ENCODE measurements at places on chromosomes 13 and 19.
A peak's percentile ranks its signal among the peaks of the same experiment; 100 is the strongest.

- DNase-seq = no peak
Observed at GRCh38 chr13:51297556-51297955, 41.9 kb upstream of the SERPINE3 start.

- no peak for DNase-seq
Observed at GRCh38 chr19:49359851-49360820, 2.1 kb downstream of the TEAD2 start.

GRCh38 chr19:4007021-4007835 is at the start of gene PIAS4:
PIAS4 (plus strand) TSS chr19:4007736; CDS start chr19:4007761, 25 bp downstream.
- peak; percentile 95 for DNase-seq

DNA sequence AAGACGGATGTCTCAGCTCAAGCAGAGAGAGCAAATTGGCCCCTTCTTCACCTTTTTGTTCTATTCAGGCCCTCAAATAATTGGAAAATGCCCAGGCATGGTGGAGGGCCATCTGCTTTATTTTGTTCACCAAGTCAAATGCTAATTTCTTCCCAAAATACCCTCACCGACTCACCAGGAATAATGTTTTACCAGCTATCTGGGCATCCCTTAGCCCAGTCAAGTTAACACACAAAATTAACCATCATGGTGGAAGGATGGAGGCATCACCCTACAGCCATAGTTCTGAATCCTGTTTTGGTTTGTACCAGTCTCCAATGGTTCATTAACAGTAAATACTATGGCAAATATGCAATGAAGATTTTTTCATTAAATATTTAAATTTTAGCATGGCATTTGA is 51.7 kb upstream of the SERP2 start:
- DNase-seq = no peak

DNA sequence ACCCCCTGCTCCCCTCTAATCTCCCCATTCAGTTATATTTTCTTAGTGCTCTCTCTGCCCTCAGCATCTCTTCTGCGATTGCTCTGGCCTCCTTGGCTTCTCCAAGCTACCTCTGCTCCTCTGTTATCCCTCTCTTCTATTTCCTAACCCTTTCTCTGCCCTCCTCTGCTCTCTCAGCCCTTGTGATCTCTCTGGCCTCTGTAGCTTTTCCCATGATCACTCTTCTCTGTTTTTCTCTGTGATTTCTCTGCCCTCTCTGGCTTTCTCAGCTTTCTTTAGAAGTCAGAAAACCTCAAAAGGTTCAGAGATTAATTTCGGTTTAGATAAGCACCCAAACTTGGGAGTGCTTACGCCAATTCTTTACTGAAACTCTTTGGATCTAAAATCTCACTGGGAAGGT is 795.0 kb downstream of the DIAPH3 start:
- no peak for DNase-seq

DNA sequence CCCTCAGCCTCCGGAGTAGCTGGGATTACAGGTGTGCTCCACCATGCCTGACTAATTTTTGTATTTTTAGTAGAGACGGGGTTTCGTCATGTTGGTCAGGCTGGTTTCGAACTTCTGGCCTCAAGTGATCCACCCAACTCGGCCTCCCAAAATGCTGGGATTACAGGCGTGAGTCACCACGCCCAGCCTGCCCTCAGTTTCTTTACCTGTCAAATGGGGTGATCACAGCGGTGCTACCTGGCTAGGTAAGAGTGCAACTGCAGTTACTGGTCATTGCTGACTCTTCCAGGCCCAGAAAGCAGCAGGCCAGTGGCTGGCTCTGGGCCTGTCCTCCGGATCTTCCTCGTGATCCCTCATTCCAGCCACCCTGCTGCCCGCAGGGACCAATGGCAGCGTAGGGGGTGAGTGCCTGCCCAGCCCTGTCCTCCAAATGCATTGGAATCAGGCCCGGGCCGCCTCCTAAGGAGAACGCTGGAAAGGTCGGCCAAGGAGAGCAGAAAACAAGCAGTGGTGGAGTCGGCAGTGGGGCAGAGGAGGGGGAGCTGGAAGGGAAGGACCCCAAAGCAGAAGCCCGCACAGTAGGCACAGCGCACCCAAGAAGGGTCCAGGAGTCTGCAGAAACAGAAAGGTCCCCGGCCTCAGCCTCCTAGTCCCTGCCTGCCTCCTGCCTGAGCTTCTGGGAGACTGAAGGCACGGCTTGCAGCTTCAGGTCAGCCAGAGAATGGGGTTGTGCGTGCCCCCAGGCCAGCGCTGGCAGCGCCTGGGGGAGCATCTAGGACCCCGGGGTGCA is 1.8 kb upstream of the SLC27A1 start:
- DNase-seq = no peak

DNA sequence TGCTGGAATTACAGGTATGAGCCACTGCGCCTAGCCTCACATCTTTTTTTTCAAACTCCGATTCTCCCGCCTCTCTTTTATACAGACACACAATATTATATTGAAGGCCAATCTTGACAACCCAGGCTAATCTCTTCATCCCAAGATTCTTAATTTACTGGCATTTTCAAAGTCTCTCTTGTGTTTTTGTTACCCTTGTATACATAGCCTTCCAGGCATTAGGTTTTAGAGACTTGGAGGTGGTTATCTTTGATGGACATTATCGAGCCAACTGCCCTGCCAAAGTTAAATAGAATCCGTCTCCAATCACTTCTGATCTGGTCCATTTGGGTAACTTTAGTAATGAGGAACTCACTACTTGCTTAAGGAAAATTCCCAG is 14.4 kb upstream of the CYP2A7 start:
- DNase-seq = no peak

DNA sequence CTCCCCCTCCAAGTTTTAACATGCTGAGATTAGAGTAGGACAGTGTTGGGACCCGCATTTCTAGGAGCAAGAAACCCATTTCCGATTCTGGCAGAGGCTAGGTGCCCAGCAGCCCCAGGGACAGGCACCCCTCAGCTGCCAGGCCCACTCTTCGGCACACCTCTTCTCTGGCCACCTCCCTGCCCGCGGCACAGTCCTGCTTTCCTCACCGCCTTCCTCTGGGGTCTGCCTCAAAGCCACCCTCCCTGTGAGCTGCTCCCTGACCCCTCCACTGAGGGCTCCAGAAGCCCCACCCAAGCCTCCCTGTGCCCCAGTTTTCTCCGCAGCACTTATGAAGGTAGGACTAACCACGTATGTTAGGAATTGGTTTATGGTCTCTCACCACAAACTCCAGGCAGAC is 79.9 kb downstream of the STK24 start:
- DNase-seq = no peak

- DNase-seq = no peak
Observed at GRCh38 chr19:5122121-5122400, 153.1 kb downstream of the KDM4B start.

GRCh38 chr13:68056816-68057710 is 826.9 kb upstream of the PCDH9 start:
- no peak for DNase-seq

GRCh38 chr19:1503089-1503924 is 9.5 kb downstream of the ADAMTSL5 start:
- no peak for DNase-seq

- DNase-seq = no peak
Observed at GRCh38 chr19:20044663-20045062, 5.4 kb upstream of the ZNF682 start.

DNA sequence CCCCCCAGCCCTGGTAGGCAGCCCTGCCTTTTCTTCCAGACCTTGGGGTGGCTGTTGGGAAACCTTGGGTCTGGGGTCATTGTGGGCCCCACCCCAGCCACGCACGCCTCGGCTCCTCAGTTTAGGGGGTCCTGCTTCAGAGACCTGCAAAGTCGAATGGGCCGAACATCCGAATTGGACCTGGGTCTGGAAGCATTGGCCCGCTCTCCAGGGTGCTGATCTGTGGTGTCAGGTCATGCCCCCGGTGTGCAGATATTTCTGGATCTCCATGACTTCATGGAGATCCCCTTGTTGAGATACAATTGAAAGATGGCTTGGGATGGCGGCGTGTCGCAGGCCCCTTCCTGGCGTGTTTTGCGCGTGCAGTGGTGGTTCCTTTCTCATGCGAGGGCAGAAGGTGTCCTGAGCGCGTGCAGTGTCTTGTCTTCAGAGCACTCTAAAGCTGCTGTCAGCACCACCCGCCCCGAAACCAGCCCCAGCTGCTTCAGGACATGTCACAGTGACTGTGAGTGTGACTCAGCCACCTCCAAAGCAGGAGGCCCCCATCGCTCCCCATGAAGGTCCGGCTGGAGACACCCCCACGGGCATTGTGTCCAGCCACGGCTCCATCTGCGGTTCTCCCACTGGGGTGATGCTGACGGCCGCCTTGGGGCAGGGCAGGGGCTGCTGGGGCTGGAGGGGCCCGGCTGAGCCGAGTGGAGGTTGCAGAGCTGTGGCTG is 112.7 kb downstream of the KDM4B start:
- no peak for DNase-seq

GRCh38 chr13:99003851-99004471 is 26.1 kb upstream of the DOCK9 start:
- DNase-seq = no peak

DNA sequence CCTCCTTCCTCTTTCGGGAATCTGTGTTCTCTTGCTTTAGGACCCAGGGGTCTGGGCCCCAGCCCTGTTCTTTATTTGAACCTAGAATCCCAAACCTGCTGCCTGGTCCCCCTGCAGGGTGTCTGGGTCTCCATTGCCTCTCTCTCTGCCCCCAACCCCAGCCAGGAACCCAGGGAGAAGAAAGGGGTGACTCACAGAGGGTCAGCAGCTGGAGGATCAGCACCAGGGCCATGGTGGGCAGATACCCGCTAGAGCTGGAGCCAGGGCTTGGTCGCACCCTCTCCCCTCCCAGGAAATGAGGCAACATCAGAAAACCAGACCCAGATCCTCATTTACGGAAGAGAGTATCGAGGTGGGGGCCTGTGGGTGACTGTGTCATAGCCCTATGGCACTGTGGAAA is at the start of gene OSCAR:
OSCAR (minus strand) TSS at position 243 of the 400 bp plus-strand sequence; CDS start at position 232, 11 bp downstream.
- DNase-seq = no peak

DNA sequence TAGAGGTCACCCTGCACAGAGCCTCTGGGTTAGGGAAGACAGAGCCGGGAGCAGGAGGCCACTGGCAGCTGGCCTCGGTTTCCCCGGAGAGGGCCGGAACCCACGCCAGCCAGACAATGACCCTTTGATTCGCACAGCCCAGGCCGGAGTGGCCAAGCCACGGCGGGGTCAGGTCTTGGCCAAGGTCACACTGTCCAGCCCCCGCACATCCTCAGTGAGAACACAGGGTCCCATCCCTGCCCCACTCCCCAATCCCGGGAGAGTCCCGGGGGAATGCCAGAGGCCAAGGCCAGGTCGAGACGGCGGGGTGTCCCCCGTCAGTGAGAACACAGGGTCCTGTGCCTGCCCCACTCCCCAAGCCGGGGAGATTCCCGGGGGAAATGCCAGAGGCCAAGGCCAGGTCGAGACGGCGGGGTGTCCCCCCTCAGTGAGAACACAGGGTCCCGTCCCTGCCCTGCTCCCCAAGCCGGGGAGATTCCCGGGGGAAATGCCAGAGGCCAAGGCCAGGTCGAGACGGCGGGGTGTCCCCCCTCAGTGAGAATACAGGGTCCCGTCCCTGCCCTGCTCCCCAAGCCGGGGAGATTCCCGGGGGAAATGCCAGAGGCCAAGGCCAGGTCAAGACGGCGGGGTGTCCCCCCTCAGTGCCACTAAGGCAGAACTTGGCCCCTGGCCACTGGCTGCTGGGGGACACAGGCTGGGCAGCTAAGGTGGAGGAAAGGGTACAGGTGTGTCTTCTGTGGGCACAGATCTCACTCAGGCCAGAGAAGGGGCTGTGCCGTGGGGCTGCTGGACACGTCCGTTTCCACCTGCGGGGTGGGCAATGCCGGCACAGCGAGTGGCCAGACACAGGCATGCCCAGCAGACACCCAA is 1.7 kb upstream of the FSTL3 start:
- no peak for DNase-seq

DNA sequence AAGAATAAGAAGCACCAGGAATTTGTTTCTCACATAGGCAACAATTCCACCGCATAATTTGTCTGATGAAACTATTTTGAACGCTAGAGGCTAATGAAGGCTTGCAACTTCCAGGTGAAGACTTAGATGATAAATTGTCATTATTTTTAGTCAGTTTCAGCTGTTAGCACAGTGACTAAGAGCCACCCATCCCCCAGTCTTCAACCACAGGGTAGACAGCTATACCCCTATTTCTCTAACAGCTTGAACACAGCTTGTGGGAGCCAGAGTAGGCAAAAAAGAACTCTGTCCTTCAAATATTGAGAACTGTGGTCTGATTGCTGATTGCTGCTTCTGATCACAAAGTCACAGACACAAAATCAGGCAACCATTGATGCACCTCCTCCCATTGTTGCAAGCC is 1124.8 kb upstream of the PRR20A start:
- no peak for DNase-seq

- no peak for DNase-seq
Observed at GRCh38 chr19:3193256-3194105, 7.8 kb downstream of the NCLN start.

DNA sequence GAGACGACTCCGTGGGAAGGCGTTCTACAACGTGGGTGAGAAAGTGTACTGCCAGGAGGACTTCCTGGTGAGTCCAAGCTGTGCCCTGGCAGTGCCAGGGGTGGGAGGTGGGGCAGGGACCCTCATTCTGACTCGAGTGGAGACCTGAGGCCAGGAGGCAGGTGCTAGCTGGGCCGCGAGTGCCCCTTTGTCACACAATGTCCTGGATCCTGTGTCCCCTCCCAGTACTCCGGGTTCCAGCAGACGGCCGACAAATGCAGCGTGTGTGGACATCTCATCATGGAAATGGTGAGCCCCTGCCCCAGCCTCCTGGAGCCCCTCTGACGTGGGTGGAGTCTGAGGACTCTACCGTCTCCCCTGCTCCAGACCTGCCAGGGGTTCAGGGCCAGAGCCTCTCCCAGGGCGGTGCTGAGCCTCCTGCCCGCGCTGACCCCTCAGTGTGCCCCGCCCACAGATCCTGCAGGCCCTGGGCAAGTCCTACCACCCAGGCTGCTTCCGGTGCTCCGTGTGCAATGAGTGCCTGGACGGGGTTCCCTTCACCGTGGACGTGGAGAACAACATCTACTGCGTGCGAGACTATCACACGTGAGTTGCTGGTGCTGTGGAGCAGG is 11.6 kb downstream of the WTIP start:
- no peak for DNase-seq

DNA sequence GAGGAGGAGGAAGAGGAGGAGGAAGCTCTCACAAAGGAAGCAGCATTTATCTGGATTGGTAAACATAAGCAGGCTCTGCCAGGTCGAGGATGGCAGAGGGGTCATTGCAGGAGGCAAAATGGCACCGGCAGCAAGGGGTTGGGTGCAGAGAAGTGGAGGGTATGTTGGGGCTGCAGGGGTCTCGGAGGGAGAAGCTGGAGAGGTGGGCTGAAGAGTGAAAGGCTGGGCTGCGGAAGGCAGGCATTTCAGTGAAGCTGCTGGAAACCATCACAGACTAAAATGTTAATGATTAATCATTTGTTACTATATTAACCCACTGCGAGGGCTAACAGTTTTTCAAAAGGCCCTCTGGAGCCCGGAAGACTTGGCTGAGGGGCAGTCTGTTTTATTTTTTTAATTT is 24.6 kb downstream of the TPT1 start:
- no peak for DNase-seq

DNA sequence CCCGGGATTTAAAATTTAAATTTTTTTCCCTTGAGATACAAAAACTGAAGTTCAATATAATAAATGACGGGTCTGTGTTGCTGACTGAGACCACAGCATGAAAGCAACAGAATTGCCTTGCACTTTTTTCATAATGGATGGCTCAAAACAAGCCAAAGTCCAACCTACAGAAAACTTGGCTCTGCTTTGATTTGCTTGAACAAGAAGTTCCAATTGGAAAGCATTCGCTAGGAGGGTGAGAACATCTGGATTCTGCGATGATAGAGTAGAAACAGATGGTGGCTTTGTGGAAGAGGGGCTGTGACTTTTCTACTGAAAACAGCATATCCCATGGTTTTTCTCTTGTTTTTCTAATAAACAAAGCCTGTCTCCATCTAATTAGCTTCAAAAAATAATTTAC is 46.4 kb downstream of the THSD1 start:
- DNase-seq = no peak

All from 8988T (cell line).